ENCODE measurements at places on chromosomes 7 and 10. TPM values are rescaled to one million over a fixed set of nuclear protein-coding genes. Genes with fewer than 3 reads are reported as not detected.
A peak's percentile ranks its signal among the peaks of the same experiment; 100 is the strongest.

GRCh38 chr10:69685802-69686585 is 55.9 kb downstream of the FAM241B start:
- DNase-seq = no peak
- no peak overlapping the region for H3K4me3 ChIP-seq
- H3K27ac ChIP-seq = no peak overlapping the region
- H3K27me3 ChIP-seq = peaks cover 15% of the 10 kb centered on the region
- peaks cover 2% of the 10 kb centered on the region for H3K4me1 ChIP-seq

ZEB1 gene
- total RNA-seq = 117 TPM

- no peak overlapping the region for H3K27ac ChIP-seq
- no peak for DNase-seq
- H3K36me3 ChIP-seq = no peaks in the 10 kb centered on the region
Measured at GRCh38 chr10:132162590-132163277, 24.0 kb upstream of the DPYSL4 start.

COX15 gene
- total RNA-seq = 31.7 TPM

DNA sequence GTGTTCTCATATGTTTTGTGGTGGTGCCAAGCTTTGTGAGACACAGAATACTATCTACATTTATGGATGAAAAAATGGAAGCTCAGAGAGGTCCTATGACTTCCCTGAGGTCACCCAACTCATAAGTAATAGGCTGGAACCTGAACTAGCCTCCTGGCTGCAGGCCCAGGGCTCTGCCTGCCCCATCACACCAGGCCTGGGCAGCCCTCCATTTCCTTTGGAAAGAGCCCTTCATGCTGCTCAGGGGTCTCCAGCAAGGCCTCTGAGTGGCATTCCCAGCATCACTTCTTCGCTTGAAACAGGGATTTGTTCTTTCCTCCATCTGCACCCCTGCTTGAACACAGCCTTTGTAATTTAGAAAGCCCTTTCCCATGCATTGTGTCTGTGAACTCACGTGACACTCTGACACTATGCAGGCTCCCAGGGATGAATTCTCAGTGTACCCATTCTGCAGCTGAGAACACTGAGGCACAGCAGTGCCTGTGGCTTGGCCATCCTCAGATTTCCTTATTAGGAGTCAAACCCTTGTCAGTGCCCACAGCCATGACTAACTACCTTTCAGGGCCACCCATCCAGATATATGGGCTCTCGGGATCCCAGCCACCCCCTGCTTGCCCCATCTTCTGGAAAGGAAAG is 127.8 kb upstream of the PPIF start:
- no peak for DNase-seq
- peaks cover 20% of the 10 kb centered on the region for H3K4me1 ChIP-seq
- H3K36me3 ChIP-seq = no peaks in the 10 kb centered on the region

GRCh38 chr10:12388671-12389070 is 39.3 kb downstream of the CAMK1D start:
- no peak overlapping the region for H3K27ac ChIP-seq
- no peak overlapping the region for H3K4me3 ChIP-seq
- H3K27me3 ChIP-seq = peaks cover 2% of the 10 kb centered on the region
- no peaks in the 10 kb centered on the region for H3K36me3 ChIP-seq

- no peaks in the 10 kb centered on the region for H3K36me3 ChIP-seq
- H3K27me3 ChIP-seq = no peaks in the 10 kb centered on the region
- H3K4me3 ChIP-seq = no peak overlapping the region
- DNase-seq = no peak
Measured at GRCh38 chr10:124344266-124344590, 74.5 kb downstream of the OAT start.

HYAL4 gene
- not detected for total RNA-seq

DNA sequence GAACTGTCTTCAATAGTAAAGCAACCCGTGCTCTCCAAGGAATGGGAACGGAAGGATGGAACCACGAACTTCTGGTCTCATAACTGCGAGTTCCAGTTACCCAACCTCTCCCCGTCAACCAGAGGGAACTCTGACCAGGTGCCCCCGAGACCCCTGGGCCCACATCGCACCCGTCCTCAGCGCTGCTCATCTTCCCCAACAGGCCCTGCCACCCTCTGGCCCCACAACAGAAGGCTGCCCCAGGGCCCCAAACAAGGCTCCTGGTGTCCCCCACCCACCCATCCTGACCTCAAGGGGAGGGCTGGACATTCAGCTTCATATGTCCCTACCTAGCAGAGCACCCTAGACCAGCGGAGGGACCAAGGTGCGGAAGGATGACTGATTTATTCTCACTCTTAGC is 22.7 kb downstream of the PITRM1 start:
- no peaks in the 10 kb centered on the region for H3K27me3 ChIP-seq
- DNase-seq = no peak
- H3K27ac ChIP-seq = no peak overlapping the region
- no peaks in the 10 kb centered on the region for H3K4me1 ChIP-seq
- H3K36me3 ChIP-seq = peaks cover 28% of the 10 kb centered on the region

DNA sequence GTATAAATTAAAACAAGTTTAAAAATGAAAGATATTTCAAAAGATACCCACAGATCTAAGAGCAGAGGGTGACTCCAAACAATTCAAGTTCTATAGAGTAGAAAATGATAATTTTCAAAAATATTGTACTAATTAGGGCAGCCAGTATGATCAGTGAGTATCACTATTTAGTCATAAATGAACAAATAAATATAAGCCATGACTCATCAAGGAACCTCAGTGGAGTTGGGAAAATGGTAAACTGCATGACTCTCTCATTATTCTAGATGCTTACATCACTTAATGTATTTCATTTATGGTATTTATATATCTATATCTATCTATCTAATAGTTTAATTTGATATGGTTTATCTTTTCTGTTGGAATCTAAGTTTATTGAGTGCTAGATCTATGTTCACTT is 94.3 kb downstream of the THSD7A start:
- peak; percentile 26 for DNase-seq
- no peaks in the 10 kb centered on the region for H3K27me3 ChIP-seq
- no peak overlapping the region for H3K27ac ChIP-seq
- no peak overlapping the region for H3K4me3 ChIP-seq

UBTD1 gene
- 42.6 TPM for total RNA-seq

- H3K4me1 ChIP-seq = no peaks in the 10 kb centered on the region
- no peaks in the 10 kb centered on the region for H3K27me3 ChIP-seq
- H3K27ac ChIP-seq = no peak overlapping the region
- DNase-seq = no peak
- no peaks in the 10 kb centered on the region for H3K36me3 ChIP-seq
Measured at GRCh38 chr7:86942081-86942480, 117.4 kb downstream of the ELAPOR2 start.

NKX2-3 gene
- not detected for total RNA-seq

GRCh38 chr7:121166916-121167315 is 161.9 kb upstream of the WNT16 start:
- H3K4me3 ChIP-seq = no peak overlapping the region
- no peaks in the 10 kb centered on the region for H3K36me3 ChIP-seq

DNA sequence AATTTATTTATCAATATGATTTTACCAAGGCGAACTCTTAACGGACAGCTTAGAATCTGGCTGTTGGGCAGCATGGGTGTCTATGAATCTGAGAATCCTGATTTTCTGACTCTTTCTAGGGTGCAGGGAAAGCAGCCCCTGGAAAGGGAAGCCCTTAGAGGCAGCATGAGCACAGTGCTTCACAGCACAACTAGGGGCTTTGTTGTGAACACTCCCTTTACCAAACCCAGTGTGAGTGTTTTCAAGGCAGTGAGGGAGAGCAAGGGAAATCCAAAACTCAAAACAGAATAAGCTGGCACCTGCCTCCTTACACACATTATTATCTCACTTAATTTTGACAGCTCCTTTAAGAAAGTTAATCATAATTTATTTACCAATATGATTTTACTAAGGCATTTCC is 116.3 kb upstream of the CSTF2T start:
- no peaks in the 10 kb centered on the region for H3K36me3 ChIP-seq
- no peak overlapping the region for H3K4me3 ChIP-seq
- no peaks in the 10 kb centered on the region for H3K4me1 ChIP-seq
- DNase-seq = no peak
- no peaks in the 10 kb centered on the region for H3K27me3 ChIP-seq
- H3K27ac ChIP-seq = no peak overlapping the region

MBL2 gene
- total RNA-seq = not detected

CACNA2D1 gene
- 42.1 TPM for total RNA-seq

- H3K36me3 ChIP-seq = peaks cover 3% of the 10 kb centered on the region
- no peak for DNase-seq
- H3K27ac ChIP-seq = no peak overlapping the region
- no peaks in the 10 kb centered on the region for H3K27me3 ChIP-seq
Measured at GRCh38 chr7:39681887-39682441, 58.6 kb downstream of the RALA start.

TCAF1 gene
- 48.3 TPM for total RNA-seq

ST7 gene
- 22.6 TPM for total RNA-seq

DNA sequence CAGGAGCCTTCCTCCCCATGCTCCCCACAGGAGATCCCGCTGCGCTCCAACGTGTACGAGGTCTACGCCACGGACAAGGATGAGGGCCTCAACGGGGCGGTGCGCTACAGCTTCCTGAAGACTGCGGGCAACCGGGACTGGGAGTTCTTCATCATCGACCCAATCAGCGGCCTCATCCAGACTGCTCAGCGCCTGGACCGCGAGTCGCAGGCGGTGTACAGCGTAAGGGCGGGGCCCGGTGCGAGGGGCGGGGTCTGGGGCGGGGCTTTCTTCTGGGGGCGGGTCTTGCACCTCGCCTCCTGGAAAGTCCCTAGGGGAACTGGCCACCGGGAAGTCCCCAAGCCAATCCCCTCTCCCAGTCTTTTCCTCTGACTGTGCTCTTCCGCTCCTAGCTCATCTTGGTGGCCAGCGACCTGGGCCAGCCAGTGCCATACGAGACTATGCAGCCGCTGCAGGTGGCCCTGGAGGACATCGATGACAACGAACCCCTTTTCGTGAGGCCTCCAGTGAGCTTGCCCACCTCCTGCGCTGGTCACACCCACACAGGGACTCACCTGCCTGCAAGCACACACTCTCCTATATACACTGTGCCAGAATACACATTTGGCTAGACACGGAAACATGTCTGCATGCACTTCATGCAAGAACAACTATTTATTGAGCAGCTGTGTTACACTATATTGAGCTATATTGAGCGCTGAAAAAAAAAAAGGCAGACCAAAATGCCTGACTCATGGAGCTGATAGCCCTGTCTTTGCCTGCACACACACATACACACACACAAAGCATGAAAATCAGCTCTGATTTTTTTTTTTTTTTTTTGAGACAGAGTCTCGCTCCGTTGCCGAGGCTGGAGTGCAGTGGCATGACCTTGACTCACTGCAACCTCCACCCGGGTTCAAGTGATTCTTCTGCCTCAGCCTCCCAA is 32.7 kb upstream of the VSIR start:
- no peaks in the 10 kb centered on the region for H3K4me1 ChIP-seq
- no peaks in the 10 kb centered on the region for H3K27me3 ChIP-seq
- H3K4me3 ChIP-seq = no peak overlapping the region
- H3K27ac ChIP-seq = no peak overlapping the region
- no peaks in the 10 kb centered on the region for H3K36me3 ChIP-seq

SLC16A9 gene
- not detected for total RNA-seq

LRGUK gene
- not detected for total RNA-seq

DNA sequence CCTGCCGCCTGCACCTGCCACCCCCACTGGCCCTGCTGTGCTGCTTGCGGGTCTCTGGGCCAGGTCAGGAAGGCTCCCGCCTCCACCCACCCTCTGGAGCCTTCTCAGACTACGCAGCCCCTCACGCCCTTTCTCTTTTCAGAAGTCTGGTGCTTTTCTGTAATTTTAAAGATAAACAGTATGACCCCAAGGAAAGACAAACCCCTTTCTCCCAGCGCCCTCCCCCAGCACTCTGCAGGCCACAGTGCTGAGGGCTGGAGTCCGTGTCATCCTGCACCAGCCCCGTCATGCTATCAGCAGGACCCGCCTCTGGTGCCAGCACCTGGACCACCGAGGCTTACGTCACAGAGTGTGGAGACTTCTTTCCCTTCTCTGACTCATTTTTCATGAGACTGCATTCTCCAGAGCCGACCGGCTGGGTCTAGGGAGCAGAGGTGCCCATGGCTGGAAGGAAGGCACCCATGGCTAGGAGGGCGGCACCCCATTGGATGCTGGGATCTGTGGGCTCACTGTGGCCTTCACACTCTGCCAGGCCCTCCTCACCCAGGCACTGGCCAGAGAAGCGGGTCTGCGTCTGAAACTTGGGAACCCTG is 53.4 kb downstream of the CFAP46 start:
- H3K4me3 ChIP-seq = no peak overlapping the region
- H3K27me3 ChIP-seq = no peaks in the 10 kb centered on the region
- H3K36me3 ChIP-seq = no peaks in the 10 kb centered on the region
- DNase-seq = no peak
- no peak overlapping the region for H3K27ac ChIP-seq

GRCh38 chr10:101441541-101442455 is 87.8 kb downstream of the BTRC start:
- no peaks in the 10 kb centered on the region for H3K36me3 ChIP-seq
- no peaks in the 10 kb centered on the region for H3K4me1 ChIP-seq
- no peak overlapping the region for H3K4me3 ChIP-seq
- peak; percentile 70 for DNase-seq

- no peak overlapping the region for H3K4me3 ChIP-seq
- no peaks in the 10 kb centered on the region for H3K27me3 ChIP-seq
- H3K36me3 ChIP-seq = no peaks in the 10 kb centered on the region
- no peak for DNase-seq
- H3K27ac ChIP-seq = no peak overlapping the region
- peaks cover 4% of the 10 kb centered on the region for H3K4me1 ChIP-seq
Measured at GRCh38 chr7:121517591-121517990, 121.5 kb upstream of the FAM3C start.

CLCN1 gene
- total RNA-seq = not detected

DNA sequence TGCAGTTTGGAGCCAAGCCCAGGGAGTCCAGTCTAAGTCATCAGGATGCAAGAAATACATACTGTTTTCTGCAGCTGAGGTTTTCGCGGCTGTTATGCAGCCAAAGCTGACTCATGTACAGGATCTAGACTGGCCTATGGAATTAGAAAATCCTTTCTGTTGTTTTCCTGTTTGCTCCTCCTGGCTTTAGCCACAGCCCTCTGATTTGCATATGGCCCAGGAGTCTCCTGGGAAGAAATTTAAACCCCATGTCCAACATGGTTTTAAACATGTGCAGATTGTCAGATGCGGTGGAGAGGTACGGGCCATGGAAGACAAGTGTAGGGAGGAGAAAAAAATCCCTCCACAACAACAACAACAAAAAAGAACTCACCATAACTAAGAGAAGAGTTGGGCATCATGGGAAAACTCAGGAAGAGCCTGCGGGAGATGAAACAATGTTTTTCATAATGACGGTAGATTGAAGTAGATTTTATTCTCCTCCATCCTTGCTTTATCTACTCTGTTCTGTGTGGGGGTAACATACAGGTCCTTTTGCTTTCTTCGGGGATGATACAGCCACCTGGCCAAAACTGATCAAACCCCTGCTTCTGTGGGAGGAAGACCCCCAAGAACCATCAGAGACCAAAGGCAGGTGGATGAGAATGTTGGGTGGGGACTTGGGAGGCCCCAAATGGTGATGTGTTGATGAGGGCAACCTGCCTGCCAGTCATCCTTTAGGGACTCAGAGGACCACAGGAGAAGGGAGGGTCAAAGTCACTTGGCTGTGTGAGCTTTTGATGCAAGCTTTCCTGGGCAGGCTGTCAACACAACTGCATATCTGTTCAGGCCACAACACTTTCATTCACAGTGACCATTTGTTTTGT is 29.8 kb upstream of the GNA12 start:
- DNase-seq = peak; percentile 91
- no peaks in the 10 kb centered on the region for H3K36me3 ChIP-seq

CALHM3 gene
- total RNA-seq = not detected

GRCh38 chr7:140669352-140669751 is 3.4 kb upstream of the ADCK2 start:
- peaks cover 4% of the 10 kb centered on the region for H3K4me1 ChIP-seq
- no peak for DNase-seq
- H3K4me3 ChIP-seq = no peak overlapping the region
- H3K27me3 ChIP-seq = peaks cover 3% of the 10 kb centered on the region
